Stimulated activated CD8-positive, alpha-beta memory T cell treated with anti-CD3 and anti-CD28 coated beads, Interleukin-4, amount 100 ng/mL, for 4 hours (primary cell): ENCODE measurements at places on chromosomes 12 and 14.

DNA sequence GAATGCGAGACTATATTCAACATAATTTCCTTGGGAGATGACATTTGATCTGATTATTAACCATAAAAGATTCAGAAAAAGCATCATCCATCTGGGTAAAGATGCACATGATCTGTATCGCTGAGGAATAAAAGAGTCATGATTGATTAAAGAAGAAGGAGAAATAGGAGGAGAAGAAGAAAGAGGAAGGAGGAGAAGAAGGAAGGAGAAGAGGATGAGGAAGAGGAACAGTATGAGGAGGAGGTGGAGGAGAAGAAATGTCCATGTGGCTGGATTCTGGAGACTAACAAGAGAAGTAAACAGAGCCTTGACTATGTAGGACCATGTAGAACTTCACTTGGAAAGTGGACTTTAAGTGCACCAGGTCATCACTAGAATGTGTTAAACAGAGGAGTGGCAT lies 947.4 kb downstream of the LRFN5 start:
- no peak for DNase-seq

- DNase-seq, result peak; percentile 32
Measured at GRCh38 chr12:14723763-14724162, 27.4 kb upstream of the GUCY2C start.

GRCh38 chr12:98645572-98646067 lies 530 bp downstream of the APAF1 start:
- DNase-seq, result no peak

GRCh38 chr14:99687284-99688209 lies 3.4 kb downstream of the CYP46A1 start:
- DNase-seq, result no peak

DNA sequence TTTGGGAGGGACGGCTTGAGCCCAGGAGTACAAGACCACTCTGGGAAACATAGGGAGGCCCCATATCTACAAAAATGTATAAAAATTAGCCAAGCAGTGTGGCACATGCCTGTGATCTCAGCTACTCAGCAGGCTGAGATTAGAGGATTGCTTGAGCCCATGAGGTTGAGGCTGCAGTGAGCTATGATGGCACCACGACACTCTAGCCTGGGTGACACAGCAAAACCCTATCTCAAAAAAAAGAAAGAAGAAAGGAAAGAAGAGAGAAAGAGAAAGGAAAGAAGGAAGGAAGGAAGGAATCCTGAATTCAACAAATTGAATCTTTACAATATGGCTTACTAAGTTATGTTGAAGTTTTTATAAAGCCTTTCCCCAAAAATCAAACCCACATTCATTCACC lies 2.1 kb downstream of the KIF21A start:
- no peak for DNase-seq

DNA sequence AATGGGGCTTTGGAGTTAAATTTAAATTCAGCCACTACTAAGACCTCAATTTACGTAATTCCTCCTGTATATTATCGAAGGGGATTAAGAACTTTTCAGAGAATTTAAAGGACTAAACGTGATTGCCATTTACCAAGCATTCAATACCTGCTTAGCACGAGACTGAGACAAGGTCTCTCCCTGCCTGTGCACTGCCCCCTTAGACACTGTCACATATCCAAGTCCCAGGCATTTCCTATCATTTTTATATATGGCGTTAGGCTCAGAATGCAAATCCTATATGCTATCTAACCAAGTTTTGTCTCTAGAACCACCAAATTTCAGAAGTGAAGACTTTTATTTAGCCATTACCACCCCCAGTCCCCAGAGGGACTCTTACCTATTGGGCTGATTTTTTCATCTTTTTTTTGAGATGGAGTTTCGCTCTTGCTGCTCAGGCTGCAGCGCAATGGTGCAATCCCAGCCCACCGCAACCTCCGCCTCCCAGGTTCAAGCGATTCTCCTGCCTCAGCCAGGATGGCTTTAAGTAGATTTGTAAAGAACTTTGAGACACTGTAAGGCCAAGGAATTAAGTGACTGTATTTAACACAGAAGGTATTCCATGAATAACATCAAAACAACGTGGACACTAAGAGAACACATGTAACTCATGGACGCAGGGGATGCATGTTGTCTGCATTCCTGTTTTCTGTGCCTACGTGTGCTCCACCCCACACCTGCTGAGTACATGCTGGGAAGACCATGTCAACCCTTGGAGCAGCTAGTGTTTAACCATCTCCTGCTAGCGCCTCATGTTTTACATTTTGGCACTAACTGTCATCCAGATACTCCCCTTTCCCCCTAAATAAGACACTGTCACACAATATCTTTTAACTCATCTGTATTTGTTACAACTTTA lies 6.4 kb downstream of the HSP90AA1 start:
- DNase-seq, result no peak

GRCh38 chr12:93827179-93827578 lies 150.0 kb downstream of the CRADD start:
- DNase-seq, result no peak

GRCh38 chr14:95034788-95035187 lies 122.5 kb downstream of the DICER1 start:
- DNase-seq, result no peak

GRCh38 chr14:103762541-103762940 lies 46.9 kb downstream of the ZFYVE21 start:
- no peak for DNase-seq

GRCh38 chr14:81710232-81710845 lies 176.7 kb upstream of the SEL1L start:
- DNase-seq, result no peak

DNA sequence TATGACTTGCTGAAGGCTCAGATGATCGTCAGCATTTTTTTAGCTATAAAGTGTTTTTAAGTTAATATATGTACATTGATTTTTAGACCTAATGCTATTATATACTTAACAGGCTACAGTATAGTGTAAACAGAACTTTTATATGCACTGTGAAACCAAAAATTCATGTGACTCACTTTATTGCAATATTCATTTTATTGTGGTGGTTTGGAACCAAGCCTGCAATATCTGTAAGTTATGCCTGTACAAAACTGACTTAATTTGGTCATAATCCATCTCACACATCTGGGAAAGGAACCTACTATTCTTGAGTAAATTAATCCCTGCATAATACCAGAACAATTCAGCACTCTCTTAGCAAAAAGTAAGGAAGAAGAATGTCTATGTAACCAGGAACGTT lies 390.7 kb downstream of the SYT1 start:
- DNase-seq, result no peak

DNA sequence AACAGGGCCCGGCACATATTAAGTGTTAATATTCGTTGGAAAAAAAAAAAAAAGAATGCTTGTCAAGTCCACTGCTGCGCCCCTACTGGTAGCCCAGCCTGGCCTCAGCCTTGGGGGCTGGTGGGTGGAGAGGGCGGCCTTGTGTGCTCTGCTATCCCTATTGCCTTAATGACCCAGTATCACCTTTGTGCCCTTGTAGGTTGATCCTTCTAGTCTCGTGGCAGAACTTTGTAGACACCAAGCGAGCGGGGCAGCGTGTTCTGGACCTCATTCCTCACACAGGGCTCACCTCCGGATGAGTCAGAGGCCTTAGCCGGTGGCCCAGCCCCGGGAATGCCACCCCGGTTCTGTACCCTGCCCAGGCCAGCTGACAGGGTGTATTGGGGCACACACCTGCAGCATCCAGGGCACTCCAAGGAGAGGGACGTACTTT lies 1.8 kb upstream of the RCOR1 start:
- no peak for DNase-seq

DNA sequence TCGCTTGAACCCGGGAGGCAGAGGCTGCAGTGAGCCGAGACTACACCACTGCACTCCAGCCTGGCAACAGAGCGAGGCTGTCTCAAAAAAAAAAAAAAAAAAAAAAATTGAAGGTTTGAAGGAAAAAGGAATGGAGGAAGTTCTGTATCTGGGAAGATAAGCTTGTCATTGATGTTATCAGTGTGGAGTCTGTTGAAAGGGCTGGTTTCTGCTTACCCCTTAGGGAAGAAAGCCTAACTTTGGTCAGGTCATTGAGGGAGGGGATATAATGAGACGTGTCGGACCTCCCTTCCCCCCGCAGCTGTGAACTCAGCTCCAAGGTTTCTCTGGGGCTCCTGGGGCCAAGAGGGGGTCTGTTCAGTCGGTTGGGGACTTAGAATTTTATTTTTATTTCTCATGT lies 16.4 kb downstream of the DAO start:
- DNase-seq, result no peak

DNA sequence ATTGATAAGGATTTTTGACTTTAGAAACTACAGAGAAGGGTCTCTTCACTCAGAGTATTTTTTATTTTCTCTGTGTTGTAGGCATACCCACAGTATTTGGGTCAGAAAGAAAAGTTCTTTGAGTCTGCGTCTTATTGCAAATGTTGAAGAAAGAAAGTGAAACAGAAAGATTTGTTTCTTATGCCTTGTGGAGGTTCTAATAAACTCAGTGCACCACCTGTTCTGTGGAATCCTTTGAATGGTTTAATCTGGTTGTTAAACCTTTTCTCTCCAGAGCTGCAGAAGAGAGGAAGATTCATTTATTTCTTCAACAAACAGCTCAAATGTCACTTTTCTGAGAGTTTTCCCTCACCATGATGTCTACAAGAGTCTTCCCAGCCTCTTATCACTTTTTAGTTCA lies 146.6 kb upstream of the PLEKHG7 start:
- DNase-seq, result no peak

DNA sequence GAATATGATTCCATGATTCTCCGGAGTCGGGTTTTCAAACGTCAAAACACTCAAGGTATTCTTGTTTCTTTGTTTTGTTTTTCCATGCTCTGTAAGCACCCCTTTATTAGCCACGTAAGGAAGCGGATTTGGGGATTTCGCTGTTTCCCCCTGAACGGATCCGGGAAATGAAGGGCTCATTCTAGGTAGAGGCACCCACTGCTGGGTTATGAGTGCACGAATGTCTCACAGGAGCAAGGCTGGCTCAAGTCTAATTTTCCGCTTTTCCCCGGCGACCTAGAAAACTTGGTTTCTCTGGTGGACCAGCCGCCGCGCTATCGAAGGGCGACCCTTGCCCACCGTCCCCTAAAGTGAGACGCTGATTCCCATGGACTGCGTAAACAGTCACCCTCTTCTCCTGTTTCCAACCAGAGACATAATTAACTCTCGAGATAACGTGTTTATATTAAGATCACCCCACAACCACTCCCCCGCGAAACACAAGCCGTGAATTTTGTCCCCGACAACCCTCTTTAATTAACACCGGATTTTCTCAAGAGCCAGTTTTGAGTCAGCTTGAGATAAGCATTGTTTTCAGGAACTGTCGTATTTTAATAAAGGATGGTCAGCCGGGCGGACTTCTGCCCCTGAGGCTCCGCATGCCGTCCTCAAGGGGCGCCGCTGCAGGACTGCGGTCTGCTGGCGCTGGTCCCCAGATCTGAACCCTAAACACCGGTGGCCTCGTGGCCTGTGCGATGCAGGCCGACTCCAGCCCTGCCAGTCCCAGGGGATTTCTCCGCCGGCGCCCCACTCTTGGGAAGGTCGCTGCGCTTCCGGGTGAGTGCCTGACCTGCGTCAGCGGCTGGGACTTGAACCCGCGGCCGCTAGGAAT lies 515 bp upstream of the ABCC9 start:
- no peak for DNase-seq

DNA sequence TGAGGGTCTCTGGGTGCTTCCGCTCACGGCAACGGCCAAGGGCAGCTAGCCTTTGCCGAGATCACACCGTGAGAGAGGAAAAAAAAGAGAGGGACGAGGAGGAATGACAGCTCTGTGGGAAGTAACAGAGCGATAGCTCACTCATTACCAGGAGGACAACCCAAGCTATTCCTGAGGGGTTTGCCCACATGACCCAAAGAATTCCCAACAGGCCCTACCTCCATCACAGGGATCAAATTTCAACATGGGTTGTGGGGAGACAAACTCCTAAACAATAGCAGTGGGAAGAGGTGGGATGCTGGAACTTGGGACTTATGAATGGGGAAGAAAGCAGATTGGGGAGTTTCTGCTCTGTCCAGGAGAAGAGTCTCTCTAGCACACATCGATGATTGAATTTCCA lies 180.6 kb downstream of the LRRK2 start:
- DNase-seq, result no peak
